Effector CD8-positive, alpha-beta T cell (primary cell): ENCODE measurements at places on chromosomes 2 and 18.

GRCh38 chr2:154688373-154688772, 10.1 kb upstream of the KCNJ3 start:
- no peak for DNase-seq

GRCh38 chr18:42047721-42048120, 92.7 kb downstream of the PIK3C3 start:
- DNase-seq, result no peak

DNA sequence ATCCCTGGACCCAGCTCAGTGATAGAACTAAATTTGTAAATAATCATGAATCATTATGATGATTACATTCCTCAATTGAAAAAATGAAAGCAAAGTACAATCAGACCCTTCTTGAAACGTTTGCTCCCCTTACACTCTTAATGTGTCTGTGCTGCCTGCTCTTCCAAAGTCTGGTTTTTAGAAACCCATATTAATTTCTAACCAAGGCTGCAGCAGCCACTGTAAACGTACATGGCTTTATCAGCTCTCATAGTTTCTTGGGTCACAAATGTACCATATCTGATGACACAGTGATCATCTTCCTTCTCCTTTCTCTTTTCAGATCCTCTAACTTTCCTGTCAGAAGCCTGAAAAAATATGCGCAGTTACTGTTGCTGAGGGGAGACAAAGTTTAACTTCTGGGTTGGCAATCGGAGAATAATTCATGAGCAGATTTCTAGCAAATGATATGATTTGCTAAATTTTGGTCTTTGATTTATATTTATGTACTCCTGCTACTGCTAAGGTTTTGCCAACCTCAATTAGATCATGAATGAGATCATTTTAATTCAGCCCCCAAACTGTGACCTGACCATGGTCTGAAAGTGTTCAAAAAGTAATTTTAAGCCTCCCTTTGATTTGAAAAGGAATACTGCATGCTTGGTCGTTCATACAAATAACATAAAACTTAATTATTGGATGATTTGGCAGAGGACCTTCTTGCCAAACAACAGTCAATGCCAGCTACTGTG, 12.3 kb downstream of the ZEB2 start:
- DNase-seq, result no peak

GRCh38 chr2:30165050-30165520, 18.3 kb downstream of the YPEL5 start:
- DNase-seq, result peak; percentile 37
